ENCODE measurements at places on chromosomes 5 and 9. TPM values are rescaled to one million over a fixed set of nuclear protein-coding genes. Genes with fewer than 3 reads are reported as not detected.

- DNase-seq = peak; percentile 99
Measured at GRCh38 chr9:136363106-136363948, at the start of gene DNLZ. Gene DNLZ, minus strand, starts transcription at chr9:136363744. Its CDS starts 30 bp downstream, at chr9:136363714.

DNA sequence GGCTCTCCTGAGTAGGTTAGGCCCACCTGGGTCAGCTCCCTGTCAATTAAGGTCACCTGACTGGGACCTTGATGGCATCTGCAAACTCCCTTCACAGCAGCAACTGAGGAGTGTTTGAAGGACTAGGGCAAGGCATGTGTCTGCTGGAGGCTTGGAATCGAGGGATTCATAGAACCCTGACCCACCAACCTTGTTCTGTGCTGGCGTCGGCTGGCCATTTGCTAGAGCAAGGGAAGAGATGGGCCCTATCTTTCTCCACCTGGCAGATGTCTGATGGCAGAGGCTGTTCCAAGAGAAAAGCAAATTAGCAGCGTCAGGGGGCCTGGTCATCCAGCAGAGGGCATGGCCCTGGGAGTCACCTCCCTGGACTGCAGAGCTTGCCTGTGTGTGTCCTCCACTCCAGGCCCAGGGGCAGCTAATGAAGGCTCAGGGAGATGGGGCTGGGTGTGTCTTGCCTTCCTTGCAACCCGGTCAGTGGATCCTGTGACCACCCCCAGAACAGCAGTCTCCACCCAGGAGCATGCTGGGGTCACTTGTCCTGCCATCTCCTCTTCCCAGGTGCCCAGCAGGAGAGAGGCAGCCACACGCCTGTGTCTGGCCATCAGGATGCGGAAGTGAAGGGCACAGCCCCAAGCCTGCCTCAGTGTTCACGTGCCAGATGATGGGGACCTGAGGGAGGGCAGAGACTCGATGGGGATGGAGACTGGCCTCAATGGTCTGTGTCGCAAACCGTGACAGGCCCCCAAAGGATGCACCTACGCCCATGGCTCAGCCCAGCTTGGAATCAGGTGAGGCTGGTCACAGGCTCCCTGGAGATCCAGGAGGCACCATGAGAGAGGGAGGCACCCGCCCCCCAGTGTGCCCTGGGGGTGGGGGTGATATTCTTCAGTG, 53.9 kb downstream of the BARX1 start:
- no peak for DNase-seq

GRCh38 chr9:77534376-77535057, 113.6 kb downstream of the GNA14 start:
- no peak for DNase-seq

DNA sequence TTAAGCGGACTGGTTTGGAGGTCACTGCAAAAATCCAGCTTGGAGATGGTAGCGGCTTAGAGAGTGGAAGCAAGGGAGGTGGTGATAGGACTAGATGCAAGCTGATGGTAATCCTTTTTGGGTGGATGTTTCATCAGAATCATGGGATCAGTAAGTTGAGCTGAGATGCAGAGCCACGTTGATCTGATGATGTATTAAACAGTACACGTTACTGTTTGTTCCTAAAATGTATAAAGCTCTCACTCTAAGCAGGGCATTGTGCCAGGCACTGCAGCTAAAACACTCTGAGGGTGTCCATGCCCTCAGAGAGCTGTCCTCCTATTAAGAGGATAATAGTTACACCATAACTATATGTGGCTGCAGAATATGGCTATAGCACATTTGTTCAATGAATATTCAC, 93.1 kb downstream of the JAKMIP2 start:
- DNase-seq = no peak

- DNase-seq = no peak
Measured at GRCh38 chr9:7841831-7842230, 42.3 kb upstream of the DMAC1 start.

DNA sequence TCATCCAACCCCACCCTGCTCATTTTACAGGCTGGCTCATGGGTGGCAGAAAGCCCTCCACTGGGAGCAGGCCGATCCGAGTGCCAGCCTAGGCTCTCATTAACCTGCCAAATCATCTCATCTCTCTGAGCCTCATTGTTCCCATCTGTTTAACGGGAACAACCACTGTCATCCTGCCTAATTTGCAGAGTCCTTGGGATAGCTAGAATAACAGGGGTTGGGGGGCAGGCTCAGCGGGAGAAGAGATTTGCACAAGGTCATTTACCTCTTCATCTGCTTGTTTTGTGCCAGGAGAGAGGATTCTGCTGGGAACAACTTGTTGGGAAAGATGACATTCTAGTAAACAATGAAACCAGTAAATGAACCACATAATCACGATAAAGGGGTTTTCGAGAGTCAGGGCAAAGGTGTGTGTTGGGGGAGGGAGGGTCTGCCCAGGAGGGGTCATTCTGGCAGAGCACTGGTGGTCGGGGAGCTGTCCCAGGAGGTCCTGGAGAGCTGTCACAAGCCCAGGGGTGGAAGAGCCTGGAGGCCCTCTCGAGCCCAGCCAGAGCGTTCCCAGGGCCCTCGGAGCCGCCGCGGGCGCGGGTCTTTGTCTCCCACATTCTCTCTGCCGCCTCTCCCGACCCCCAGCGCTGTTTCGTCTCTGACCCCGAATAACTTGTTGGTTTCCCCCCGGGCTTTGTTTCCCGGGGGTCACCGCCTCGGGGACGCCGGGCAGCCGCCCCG, 22.8 kb upstream of the NDST1 start:
- DNase-seq = no peak

DNA sequence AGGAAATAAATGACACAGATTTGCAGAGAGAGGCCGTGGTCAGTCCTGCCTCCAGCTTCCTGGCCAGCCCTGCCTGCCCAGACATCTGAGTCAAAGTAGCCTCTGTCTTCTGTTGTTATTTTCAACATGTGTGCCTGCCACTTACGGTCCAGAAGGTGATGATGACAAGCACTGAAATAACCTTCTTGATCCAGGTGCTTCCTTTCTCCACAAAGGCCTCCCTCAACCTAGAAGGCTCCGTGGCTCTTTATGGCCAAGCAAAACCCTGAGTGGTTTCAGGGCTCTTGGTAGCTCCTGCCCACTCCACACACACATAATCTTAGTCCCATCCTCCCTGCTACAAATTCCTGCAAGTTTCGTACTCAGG, 34.1 kb upstream of the SLC6A19 start:
- DNase-seq = no peak

- DNase-seq = no peak
Measured at GRCh38 chr5:160969645-160970044, 117.6 kb upstream of the ATP10B start.

DNA sequence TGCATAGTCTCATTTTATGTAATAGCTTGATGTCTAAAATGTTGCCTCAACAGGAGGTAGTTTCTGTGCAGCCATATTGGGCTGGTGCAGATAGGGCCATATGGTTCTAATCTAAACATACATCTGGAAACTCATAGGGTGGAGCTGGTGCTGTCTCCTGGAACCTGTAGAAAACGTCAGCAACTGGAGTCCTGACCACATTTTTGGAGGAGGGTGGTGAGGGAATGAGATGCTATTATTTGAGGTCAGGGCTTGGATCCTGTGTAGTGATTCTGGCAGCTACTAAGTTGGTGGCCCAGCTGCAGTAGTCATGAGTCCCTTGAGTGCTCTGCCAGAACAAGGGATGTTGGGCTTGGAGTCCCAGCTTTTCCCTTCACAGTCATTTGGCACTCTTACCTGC, 14.1 kb downstream of the MAN2A1 start:
- no peak for DNase-seq

DNA sequence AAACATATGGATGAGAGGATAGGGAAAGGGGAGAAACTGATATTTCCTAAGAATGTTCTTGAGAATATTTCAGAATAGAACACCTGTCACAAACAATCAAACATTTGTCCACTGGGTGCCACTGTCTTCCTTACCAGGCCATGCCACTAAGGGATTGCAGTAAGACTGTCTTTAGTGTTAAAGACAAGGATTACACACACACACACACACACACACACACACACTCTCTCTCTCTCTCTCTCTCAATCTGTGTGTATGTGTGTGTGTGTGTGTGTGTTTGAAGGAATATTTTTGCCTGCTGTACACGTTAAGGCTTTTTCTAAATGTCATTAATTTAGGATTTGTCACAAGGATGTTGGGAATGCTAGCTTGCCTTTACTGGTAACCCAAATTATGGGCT, 54.4 kb downstream of the CCDC192 start:
- no peak for DNase-seq

DNA sequence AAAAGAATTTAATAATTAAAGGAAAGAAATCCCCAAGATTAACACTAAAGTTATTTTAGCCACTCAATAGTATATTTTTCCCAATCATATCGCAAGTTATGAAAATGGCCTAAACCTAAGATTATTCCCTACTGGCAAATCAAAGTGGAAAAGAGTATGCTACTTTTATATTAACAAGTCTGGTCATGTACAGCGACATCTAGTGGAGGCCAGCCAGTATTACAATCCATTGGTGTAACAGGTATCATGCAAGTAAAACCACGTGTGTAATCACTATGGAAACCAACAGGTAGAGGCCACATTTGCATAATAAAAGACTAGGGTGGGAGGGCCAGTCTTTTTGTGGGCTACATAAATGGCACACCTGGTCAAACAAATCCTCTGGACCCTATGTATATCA, 976.4 kb upstream of the CDH9 start:
- no peak for DNase-seq

DNA sequence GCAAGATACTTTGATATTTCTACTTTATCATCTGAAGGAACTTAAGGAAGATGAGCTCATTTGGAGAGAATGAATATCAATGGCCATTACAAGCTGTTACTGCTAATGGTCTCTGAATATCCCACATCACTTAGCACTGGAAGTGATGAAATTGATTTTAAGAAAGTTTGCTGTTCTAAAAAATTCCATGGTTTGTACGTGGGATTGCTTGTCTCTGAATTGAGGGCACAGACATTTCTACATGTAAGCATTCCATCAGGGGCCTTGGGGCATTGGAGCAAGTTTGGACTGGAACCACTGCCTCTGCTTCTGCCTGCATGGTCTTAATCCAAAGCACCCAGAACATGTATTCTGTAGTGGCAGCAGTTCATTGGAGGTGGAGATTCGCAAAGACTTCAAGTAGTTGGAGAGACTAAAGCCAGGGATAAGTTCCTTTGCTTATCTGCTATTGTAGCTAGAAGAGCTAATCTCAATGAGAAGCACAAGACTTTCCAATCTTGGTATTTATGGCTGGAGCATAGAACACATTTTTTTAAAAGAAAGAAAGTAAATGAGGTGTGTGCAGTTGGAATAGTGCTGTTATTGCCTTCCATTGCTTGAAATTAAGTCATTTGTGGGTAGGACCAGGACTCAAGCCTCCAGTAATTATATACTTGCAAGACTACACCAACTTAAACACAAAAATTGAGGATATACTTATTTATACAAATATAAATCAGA, 424.2 kb downstream of the SPATA31D1 start:
- DNase-seq = no peak

DNA sequence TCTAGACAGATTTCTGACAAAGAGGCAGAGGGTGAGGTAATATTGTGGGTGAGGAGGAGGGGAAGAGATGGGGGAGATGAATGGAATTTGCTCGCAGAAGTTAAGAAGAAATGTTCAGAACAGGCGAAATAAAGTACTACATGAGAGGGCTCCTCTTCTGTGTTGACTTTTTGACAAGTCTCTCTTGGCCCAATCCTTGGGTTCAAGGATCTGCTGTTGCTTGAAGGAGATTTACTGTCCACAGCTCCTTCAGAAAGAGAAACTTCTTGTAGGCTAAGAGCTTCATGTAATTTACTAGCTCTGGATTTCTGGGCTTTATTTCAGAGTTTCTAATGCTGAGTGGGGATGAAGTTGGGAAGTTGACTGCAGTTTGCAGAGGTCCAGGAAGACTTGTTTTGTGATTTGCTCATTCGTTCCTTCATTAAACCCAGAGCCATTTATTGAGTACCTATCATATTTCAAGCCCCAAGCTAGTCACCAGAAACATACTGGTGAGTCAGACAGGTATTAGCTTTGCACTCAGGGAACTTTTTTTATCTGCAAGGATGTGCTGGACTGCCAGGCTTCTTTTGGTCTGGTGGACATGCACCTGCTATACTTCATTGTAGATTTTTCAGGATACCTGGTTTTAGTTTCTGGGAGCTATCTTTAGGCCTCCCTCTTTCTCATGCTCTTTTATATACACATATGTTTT, 402.9 kb upstream of the CLINT1 start:
- peak; percentile 70 for DNase-seq

DNA sequence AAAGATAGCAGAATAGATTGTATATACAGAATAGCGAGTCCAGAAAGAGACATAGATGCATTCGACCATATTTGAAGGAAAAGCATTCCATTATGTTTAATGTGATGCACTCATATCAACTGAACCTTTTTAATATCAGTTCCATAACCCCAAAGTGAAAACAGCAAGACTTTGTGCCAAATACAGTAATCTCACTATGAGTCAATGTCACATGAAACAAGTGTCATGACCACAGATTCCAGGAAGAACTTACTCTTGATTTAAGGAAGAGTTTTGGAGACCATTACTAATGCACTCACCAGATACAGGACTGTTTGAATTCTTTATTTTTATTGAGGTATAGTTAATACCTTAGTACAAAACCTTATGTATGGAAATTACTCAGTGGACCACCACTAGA, 220.5 kb downstream of the SH3GL2 start:
- no peak for DNase-seq

GRCh38 chr5:522899-523440, 1.3 kb downstream of the SLC9A3 start:
- no peak for DNase-seq

DNA sequence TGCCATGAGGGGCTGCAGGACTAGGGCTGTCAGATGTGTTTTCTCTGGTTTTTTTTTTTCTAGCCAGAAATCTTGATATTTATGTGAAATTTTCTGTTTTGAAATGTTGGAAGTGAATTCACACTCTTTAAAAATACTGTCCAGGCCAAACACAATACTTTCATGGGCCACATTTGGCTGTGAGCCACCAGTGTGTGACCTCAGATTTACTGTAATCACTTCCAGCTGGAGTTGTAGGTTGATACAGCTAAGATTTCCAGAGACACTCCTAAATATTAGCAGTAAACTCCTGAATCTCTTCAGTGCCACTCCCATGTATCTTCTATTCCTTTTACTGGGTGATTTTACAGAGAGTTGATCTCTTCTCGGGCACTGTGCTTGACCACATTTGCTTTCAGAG, 92.2 kb upstream of the CKMT2 start:
- DNase-seq = no peak

IL4 gene
- not detected for total RNA-seq

OTP gene
- total RNA-seq = not detected

DEPDC1B gene
- not detected for total RNA-seq

PCDHGB5 gene
- total RNA-seq = 4.8 TPM

CBY3 gene
- not detected for total RNA-seq

ARAP3 gene
- 9.0 TPM for total RNA-seq

GRM6 gene
- not detected for total RNA-seq

SRP19 gene
- 39.0 TPM for total RNA-seq

TMEM203 gene
- total RNA-seq = 36.5 TPM

TRAF1 gene
- 4.0 TPM for total RNA-seq

ECSCR gene
- total RNA-seq = 7.9 TPM

C5orf52 gene
- not detected for total RNA-seq

TMEM215 gene
- 0.06 TPM for total RNA-seq

AFAP1L1 gene
- total RNA-seq = 23.8 TPM

IL12B gene
- total RNA-seq = 0.17 TPM

Data from esophagus muscularis mucosa (tissue), 4 donors.